ENCODE measurements at places on chromosomes 7 and 10. TPM values are rescaled to one million over a fixed set of nuclear protein-coding genes. Genes with fewer than 3 reads are reported as not detected.
A peak's percentile ranks its signal among the peaks of the same experiment; 100 is the strongest.

DNA sequence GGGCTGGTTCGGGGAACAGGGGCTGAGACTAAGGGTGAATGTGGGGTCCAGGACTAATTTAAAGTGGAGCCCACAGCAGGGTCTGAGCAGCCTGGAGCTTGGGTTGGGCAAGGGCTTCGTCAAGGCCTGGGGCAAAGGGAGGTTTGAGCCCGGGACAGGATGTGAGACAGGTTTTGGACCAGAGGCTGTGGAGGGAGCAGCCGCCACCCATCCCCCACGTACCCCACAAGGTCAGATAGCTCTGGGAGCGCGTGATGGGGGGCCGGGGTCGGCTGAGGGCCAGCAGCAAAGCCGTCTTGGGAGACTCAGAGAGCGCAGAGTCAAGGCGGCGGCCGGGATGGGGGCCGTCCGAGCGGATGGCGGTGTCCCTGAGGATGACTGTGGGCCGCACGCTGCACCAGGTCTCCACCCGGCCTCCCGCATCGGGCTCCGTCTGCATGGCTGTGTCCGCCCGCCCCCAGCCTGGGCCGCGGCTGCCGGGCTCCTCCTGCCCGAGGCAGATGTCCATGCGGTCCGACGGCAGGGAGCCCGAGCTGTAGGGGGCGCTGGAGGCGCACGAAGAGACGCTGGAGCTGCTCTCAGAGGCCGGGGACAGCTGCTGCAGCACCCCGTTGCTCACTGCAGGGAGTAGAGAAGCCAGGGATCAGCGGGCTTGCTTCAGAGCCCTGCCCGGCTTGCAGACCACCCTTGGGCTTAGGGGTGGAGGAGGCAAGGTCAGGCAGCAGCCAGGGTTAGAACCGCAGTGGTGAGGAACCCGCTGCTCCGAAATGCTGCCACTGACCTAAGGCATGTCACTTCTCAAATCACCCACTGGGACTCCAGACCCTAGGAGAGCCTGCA is 12.1 kb downstream of the PDZD7 start:
- DNase-seq = no peak

GRCh38 chr7:91280185-91280584 is 16.0 kb downstream of the FZD1 start:
- DNase-seq = no peak

- no peak for DNase-seq
Measured at GRCh38 chr7:1843921-1844335, 173.9 kb downstream of the ELFN1 start.

Gene INTS1
- 7.6 TPM for polyA plus RNA-seq

GRCh38 chr7:25287291-25287690 is 59.0 kb upstream of the NPVF start:
- no peak for DNase-seq

GRCh38 chr7:128207609-128208008 is 33.5 kb upstream of the LEP start:
- no peak for DNase-seq

- DNase-seq = no peak
Measured at GRCh38 chr10:94133239-94133638, 139.5 kb downstream of the PLCE1 start.

Gene H2BK1
- not detected for polyA plus RNA-seq

GRCh38 chr7:99837649-99838361 is 10.0 kb downstream of the CYP3A43 start:
- DNase-seq = no peak

- no peak for DNase-seq
Measured at GRCh38 chr7:103075337-103075918, 488 bp downstream of the ARMC10 start.

Gene VAX1
- 0.23 TPM for polyA plus RNA-seq

DNA sequence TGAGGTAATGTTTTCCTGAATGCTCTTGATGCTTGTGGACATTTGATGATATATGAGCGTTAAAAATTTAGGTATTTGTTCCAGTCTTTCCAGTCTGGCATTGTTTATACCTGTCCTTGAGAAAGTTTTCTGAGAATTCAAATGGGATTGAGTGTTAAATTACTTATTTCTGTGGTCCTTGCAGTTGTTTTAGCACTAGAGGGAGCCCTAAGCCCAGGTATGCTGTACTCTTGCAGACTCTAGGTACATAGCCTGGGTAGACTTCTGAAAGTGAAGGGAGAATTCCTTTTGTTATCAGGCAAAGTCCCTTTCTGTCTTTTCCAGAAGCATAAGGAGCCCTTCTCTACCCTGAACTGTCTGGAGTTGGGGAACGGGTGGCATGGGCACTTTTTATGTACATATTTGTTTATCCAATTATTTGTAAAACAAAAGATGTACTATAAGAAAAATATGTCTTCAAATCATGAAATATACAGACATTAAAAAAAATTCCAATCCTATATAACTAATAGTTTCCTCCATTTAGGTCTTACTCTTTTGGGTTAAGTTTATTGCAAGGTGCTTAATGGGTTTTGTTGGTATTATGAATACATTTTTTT is 262.1 kb downstream of the ATRNL1 start:
- peak; percentile 6 for DNase-seq

- no peak for DNase-seq
Measured at GRCh38 chr7:150621376-150621775, 10.8 kb downstream of the GIMAP6 start.

- no peak for DNase-seq
Measured at GRCh38 chr10:50536617-50537240, 87.0 kb downstream of the SGMS1 start.

DNA sequence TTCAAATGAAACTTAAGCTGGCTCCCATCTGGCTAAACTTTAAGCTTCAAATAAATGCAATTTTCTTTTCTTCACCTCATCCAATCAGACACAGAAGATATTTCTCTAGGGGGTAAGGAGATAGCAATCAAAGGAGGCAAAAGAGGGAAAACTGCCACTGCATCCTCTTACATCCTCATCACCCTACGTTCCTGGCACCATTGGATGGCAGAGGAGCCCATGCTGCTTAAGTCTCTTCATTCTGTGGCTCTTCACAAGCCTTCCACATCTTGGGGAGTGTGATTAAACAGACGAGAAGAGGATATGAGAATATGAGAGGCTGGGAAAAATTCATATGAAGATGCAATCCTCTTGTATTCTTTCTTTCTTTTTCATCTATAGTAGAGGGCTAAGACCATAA is 345.7 kb upstream of the AOAH start:
- DNase-seq = no peak

- no peak for DNase-seq
Measured at GRCh38 chr10:5540080-5540479, 15.3 kb downstream of the CALML3 start.

DNA sequence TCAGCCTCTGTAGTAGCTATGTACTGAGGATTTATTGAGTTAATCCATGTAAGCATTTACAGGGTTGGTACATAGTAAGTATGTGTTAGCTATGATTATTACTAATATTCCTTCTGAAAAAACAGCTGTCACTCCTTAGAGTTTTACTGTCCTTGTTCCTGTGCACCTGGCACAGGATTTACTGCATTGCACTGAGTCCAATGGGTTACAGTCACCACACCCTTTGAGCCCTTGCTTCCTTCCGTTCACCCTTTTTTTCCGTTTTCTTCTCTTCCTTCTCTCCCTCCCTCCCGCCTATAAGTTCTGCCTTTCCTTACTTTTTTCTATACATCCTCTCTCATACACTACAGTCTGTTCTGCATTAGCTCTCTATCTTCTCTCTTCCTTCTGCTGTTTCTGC is 12.5 kb upstream of the CDK6 start:
- no peak for DNase-seq

- DNase-seq = no peak
Measured at GRCh38 chr10:48556065-48556464, 48.8 kb downstream of the ARHGAP22 start.

DNA sequence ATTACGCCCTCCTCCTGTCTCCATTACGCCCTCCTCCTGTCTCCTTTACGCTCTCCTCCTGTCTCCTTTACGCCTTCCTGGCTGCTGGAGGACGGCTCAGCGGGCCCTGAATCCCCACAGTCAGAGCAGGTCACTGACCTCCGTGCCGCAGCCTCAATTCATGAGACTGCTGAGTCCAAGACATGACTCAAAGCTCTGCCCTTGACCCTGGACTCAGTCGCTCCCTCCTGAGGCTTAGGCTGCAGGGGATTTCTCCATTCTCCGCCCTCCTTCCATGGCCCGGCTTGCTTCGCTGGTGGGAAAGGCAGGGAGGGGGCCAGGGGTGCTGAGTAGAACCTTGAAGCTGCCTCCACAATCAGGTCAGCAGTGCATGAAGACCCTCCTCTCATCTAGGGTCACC is 21.0 kb upstream of the FOXL3 start:
- DNase-seq = no peak

GRCh38 chr10:78065611-78066010 is 31.9 kb downstream of the RPS24 start:
- no peak for DNase-seq

DNA sequence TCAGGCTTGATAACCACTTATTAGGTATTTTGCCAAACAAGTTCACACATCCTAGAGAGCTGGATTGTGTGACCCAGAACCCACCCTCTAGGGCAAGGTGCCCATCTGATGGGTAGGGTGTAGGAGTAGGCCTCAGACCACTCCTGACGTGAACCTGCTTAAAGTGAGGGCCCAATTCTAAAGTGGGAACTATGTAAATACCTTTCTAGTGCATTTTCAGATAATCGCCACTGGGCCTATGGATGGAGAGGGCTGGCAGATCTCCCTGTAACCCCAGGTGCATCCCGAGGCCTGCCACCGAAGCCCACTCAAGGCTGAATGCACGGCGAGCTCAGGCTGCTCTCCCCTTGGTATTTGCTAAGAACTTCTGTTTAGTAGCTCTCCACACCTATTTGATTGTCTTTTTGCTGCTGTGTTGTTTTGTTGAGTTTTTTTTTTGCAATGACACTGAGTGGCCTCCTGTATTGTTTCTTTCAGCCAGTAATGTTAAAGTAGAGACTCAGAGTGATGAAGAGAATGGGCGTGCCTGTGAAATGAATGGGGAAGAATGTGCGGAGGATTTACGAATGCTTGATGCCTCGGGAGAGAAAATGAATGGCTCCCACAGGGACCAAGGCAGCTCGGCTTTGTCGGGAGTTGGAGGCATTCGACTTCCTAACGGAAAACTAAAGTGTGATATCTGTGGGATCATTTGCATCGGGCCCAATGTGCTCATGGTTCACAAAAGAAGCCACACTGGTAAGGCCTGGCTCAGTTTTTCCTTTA is 71.7 kb downstream of the IKZF1 start:
- DNase-seq = no peak

DNA sequence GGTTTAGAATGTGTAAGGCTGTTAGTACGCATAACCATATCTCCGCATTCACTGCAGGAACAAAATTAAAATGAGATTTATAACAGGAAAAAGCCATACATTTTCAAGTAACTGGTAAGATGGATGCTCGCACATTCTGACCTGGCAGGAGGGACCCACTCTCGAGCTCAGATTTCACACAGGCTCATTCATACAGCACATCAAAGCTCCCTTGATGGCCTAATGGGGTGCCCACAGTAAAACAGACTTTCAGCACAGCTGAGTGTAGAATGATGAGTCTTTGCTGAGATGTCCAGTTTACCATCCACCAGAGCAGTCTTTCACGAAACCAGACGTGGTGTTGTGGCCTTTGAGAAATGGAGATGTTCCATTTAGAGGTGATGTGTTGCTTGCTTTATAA is 8.9 kb downstream of the FOXI2 start:
- DNase-seq = no peak

DNA sequence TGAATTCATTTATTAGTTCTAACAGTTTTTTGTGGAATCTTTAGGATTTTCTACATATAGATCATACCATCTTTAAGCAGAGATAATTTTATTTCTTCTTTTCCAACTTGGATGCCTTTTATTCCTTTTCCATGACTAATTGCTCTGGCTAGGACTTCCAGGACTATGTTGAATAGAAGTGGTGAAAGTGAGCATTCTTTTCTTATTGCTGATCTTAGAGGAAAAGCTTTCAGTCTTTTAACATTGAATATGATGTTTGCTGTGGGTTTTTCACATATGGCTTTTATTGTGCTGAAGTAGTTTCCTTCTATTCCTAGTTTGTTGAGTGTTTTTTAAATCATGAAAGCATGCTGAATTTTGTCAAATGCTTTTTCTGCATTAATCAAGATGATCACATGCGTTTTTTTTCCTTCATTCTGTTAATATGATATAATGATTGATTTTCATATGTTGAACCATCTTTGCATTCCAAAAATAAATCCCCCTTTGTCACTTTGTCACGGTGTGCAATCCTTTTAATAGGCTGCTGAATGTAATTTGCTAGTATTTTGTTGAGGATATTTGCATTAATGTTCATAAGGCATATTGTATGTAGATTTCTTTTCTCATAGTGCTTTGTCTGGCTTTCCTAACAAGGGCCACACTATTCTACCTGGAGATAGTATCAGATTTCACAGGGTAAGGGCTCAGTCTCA is 92.9 kb downstream of the ZNF467 start:
- DNase-seq = peak; percentile 25

Gene SLC13A1
- not detected for polyA plus RNA-seq

DNA sequence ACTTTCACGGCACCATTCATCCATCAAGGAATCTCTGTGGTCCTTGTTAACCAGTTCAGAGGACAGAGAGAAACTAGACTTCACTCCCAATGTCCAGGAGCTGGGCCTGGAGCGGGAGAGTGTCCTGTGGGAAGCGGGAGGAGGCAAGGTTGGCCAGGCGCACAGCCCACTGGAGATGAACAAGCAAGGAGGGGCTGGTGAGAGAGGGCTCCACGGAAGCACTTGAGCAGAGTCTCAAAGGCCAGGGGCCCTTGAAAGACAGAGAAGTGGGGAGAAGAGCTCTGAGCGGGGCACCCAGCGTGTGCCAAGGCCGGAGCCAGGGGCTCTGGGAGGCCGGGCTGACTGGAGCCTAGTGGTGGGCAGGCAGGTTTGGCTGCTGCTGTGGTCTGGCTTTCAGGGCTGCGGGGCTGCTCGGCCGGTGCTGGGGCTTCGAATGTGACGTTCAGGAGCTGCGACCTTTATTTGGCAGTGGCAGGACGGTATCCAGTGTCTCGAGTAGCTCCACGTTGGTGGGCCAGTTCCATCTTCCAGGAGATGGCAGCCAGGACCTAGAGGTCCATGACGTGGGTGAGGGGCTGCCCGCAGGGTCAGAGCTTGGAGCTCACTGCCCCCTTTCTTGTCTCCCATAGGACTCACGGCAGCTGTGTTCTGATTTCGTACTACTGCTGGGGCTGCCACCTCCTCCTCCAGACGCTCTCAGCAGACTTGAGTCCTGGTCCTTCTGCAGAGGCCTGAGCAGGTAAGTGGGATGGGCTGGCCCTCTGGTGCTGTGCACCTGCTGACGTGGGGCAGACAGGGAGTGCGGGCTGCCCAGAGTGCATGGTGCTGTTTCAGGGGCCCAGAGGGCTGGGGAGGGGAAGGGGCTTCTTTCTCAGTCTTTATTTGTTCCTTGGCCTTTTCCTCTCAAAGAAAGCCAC is 49.8 kb downstream of the ZMIZ1 start:
- no peak for DNase-seq

DNA sequence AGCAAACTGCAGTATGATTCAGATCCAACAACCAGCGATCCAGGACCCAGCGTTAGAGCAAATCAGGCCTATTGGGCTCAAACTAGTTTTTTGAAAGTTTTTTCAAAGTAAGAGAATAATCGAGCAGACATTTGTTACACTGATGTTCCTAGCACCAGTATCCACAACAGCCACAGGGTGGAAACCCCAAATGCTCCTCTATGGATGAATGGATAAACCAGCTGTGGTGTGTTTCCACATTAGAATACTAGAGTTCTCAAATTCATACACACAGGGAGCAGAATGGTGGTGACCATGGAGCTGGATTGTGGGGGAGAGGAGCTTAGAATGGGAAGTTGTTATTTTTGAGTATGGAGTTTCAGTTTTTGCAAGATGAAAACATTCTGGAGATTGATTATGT is 60.7 kb downstream of the PDIA4 start:
- no peak for DNase-seq

Gene TMEM176B
- polyA plus RNA-seq = not detected

- DNase-seq = no peak
Measured at GRCh38 chr7:43511769-43512515, 71.0 kb upstream of the STK17A start.
